ENCODE measurements at places on chromosomes 6 and 20. TPM values are rescaled to one million over a fixed set of nuclear protein-coding genes. Genes with fewer than 3 reads are reported as not detected.
A peak's percentile ranks its signal among the peaks of the same experiment; 100 is the strongest.

- peaks cover 9% of the 10 kb centered on the region for H3K36me3 ChIP-seq
- H3K4me1 ChIP-seq: peaks cover 49% of the 10 kb centered on the region
- peak overlapping the region; percentile 97 for H3K27ac ChIP-seq
These were observed 17.1 kb downstream of the HIVEP2 start for GRCh38 chr6:142927904-142928303.

DNA sequence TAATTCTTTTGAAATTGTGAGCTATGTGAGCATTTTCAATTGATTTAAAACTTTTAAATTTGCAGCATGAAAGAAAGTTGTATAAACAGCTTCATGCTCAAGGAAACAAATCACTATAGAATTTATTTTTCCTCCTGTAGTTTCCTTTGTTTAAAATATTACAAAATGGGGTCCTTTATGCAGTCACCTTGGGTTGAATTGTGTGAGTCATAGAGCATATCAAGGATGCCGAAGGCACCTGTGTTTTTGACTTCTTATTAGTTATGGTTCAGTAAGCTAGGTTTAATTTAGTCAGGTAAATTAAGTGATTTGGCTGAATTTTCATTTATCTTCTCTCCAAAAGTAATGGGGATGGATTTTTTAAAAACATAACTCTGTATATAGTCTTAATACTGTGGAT lies 96.8 kb downstream of the BCKDHB start:
- no peak overlapping the region for H3K4me3 ChIP-seq
- no peak overlapping the region for H3K27ac ChIP-seq
- no peaks in the 10 kb centered on the region for H3K4me1 ChIP-seq
- H3K36me3 ChIP-seq: peaks cover 13% of the 10 kb centered on the region
- no peaks in the 10 kb centered on the region for H3K27me3 ChIP-seq

- no peak for DNase-seq
- no peak overlapping the region for H3K27ac ChIP-seq
- peaks cover 3% of the 10 kb centered on the region for H3K36me3 ChIP-seq
- no peak overlapping the region for H3K4me3 ChIP-seq
These were observed 9.5 kb downstream of the FOXC1 start for GRCh38 chr6:1619098-1619672.

DNA sequence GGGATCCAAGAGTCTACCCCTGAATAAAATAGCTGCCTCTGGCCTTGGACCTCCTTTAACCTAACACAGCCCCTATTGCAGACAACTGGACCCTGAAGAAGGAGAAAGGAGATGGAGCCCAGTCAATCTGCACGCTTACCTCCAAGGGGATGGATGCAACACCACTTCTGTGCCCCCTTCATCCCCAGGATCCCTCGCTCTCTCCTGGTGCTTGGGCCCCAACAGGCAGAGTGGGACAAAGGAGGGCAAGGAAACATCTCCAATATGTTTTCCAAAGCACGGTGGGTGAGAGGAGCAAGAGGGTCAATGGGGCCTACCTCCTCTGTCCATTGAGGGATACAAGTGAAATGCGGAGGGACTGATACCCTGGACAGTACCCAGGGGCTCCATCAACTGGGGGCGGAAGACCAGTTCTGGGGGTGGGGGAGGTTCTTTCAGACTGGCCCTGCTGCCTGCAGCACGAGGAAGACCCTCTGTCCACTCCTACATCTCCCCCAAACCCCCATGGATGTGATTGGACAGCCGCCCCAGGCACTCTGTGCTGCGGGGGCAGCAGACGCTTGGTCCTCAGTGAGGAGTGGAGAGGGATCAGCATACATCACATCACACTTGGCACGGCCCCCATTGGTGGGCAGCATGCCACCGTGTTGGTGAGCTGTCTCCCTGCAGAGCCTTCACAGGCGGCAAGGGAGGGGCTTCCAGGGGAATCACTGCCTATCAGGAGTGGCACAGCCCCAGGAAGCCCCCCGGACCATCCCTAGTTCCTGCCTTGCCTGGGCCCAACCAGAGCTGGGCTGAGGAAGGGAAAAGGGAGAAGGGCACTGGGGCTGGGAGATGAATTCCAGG lies 70.6 kb downstream of the MRPL14 start:
- peaks cover 18% of the 10 kb centered on the region for H3K4me1 ChIP-seq
- peaks cover 5% of the 10 kb centered on the region for H3K36me3 ChIP-seq

DNA sequence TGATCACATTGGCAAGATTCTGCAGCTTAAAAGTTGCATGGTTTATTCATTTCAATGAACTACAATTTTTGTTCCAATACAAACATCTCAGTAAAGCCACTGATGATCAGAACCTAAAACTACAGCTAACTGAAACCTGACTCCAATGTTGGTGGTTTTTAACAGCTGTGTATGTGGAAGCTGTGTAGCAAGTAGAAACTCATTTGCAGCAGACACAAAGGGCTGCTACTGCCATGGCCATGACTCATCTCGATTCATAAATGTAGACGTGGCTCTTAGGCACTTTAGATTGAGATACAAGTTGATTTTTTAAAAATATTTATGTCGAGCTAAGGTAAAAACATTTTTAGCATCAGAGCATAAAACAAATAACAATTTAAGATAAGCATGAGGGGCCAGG lies 19.5 kb upstream of the MAP3K4 start:
- DNase-seq: no peak
- H3K27me3 ChIP-seq: peaks cover 17% of the 10 kb centered on the region
- H3K27ac ChIP-seq: no peak overlapping the region
- H3K36me3 ChIP-seq: no peaks in the 10 kb centered on the region

BCL2L1 gene
- 121 TPM for total RNA-seq

RARS2 gene
- 22.7 TPM for total RNA-seq

CASS4 gene
- total RNA-seq: 10.9 TPM

NDRG3 gene
- total RNA-seq: 27.8 TPM

HSD17B8 gene
- total RNA-seq: 18.6 TPM

PAQR8 gene
- total RNA-seq: 12.1 TPM
